AG08395 (cell line): ENCODE measurements at places on chromosomes 1 and 21.
A peak's percentile ranks its signal among the peaks of the same experiment; 100 is the strongest.

DNA sequence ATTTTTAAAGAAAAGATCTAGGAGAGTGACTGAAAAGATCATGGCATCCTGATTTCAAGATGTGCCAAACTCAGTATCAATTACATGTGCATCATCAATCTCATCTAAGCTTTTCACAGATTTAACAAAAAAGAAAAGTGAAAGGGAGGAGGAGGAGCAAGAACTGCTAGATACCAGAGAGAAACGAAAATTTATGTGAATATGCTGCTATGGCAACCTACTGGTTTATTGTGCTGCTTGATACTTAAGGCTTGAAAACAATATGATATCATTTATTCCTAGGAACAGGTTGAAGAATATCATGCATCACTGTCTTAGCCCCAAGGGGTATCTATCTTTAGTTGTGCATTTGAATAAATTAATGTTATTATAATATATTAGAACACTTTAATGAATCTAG, 518.5 kb upstream of the ZRANB2 start:
- DNase-seq: no peak

GRCh38 chr1:193856261-193856660, 669.8 kb upstream of the B3GALT2 start:
- no peak for DNase-seq

GRCh38 chr1:71377886-71378285, 297.1 kb upstream of the ZRANB2 start:
- no peak for DNase-seq

- no peak for DNase-seq
These were observed 780.5 kb downstream of the MRPL39 start for GRCh38 chr21:24826822-24827221.

DNA sequence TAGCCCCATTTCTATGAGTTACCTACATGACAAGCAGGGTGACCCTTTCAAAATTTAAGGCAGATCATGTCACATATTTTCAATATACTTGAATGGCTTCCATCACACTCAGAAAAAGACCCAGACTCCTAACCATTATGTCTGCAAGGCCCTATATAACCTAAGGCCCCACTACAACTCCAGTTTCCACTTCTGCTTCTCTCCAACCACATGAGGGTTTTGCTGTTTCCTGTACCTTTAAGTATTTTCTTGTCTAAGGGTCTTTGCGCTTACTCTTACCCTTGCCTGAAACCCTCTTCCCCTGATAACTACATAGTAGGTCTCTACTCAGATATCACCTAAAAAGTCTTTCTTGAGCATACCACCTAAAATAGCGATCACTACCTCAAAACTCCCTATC, 46.1 kb downstream of the SGIP1 start:
- DNase-seq: no peak

DNA sequence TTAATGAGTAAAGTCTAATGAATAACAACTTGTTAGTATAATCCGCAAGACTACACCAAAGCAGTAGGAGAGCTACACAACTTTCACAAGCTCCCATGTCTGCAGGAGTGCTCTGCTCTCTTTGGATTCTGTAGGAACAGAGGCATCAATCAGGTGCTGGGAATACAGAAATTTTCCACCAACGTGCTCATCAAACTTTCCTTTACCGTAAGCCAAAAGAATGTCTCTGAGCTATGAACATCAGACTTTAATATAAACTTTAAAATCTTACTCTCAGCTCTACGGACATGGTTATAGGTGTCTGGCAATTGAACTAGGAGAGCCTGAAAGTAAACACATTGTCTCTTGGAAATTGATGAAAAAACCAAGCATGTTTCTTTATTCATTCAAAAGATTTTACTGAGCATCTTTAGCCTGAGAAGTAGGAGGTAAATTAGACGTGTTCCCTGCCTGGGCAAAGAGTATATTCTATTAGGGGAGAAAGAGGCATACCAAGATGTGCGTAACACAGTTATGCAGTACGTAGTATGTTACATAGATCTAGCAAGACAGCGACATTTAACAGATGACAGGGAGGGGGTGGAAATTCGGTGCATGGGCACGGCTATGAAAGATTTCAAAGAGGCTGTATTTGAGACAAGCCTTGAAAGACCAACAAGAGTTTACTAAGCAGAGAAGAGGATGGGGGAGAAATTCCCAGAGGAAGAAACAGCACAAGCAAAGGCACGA, 85.2 kb downstream of the TM2D1 start:
- DNase-seq: no peak

DNA sequence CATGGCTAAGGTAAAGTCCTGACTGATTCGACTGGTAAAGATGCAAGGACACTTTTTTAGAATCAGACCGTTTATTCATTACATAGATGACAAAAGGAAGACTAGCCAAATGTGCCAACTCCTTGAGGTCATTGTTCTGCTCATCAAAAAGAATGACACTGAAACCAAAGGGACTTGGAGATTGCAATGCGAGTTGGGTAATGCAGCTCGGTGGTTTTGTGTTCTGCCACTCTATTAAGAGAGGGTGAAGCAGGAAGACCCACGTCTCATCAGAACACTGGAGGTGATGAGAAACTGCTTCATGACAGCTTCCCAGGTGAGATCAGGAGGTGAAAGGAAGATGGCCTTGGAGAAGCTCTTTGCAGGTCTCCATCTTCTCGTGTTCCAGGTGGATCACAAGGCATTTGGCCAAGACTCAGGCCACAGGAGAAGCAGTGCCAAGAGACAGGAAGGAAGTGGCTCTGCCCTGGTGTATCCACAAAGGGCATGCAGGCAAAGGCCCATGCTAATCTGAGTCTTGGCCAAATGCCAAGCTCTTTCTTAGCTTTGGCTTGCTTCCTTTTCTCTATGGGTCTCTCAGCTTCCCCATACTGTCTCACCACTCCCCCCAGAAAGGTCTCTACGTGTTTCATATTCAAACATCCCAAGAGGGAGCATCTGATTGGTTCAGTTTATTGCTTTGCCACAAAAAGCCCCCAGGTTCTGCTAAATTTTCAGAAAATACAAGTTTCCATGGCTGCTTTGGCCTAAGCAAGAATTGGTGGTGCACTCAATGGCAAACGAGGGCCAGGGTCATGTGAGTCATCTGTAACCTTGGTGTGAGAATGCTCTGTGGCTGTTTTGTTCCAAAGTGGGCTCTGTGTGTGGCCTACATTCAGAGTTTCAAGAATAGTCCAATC, 5.7 kb upstream of the CCT8 start:
- no peak for DNase-seq

DNA sequence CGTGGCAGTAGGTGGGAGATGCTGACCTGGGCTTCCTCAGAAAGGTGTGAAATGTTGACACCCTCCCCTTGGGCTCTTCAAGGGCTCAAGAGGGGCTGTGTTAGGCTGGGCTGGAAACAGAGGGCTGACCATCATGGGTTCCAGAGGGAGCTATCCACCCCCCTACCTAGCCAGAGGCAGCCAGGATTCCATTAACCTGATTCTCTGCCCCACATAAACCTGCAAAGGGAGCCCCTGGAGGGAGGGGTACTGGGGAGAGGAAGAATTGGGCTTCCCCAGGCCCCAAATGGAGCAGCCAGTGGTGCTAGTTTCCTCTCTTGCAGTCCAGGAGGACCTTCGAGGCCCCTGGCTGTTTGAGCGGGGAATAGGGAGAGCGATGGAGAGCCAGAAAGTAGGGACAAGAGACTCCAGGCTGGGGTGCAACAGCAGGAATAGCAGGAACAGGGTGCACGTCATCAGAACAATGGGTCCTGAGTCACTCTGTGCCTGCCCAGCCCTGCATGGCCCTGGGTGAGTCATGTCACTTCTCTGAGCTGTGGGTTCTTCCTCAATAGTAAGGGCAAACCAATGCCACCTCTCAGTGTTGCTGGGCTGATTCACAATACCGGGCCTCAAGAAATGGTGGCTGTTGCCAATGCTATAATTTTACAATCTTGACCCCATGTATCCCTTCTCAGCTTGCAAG, 121.2 kb downstream of the EPHB2 start:
- DNase-seq: peak; percentile 93

- DNase-seq: no peak
These were observed 55.2 kb downstream of the UBR4 start for GRCh38 chr1:19154876-19155275.

- no peak for DNase-seq
These were observed 95.8 kb downstream of the CDC7 start for GRCh38 chr1:91596474-91596873.

DNA sequence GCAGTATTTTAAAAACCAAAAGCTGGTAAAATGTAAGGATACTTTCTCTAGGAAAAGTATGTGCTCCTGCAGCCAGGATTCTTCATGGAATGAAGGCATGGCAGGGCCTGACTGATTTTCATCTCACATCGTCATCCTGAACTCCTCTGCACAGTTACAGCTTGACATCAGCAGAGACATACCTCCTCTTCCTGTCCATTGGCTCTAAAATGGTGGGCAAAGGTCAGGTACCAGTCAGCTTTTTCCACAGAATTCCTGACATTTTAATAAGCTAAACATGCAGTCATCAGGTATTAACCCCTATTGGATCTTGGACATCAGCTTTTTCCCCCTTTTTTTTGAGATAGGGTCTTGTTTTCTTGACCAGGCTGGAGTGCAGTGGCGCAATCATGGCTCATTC, 5.8 kb downstream of the PCNT start:
- DNase-seq: no peak
